ENCODE measurements at places on chromosomes 5 and 9.
A peak's percentile ranks its signal among the peaks of the same experiment; 100 is the strongest.

DNA sequence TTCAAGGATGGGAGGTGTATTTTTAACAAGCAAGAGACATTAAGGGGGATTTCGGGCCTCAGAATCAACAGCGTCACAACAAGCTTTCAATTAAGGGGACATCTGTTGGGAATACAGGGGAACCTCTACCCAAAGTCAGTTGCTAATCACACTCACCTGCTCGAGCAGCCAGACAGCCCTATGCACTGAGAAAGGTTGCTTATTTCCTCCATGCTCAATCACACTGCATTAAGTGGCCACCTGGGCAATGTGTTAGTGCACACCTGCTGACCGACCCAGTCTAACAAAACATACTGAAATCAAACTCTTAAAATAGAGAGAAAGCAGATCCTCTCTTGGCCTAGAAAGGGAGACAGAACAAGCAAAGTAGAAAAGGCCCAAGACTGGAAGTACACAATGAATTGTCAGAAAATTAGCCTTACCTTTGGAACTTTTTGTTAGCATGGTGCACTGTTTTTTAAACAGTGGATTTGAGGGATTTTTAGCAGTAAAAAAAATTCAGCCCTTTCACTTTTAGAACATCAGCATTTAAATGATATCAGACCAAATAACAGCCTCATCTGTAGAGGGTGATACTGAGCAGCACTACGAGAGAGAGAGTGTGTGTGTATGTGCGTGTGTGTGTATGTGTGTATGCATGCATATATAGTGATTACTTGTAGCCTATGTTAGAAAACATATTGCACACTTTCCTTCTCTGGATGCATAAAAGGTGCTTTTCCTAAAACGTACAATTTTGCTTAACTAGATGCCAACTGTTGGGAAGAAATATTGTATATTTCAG, 1118.6 kb upstream of the DMAC1 start:
- no peak for DNase-seq

DNA sequence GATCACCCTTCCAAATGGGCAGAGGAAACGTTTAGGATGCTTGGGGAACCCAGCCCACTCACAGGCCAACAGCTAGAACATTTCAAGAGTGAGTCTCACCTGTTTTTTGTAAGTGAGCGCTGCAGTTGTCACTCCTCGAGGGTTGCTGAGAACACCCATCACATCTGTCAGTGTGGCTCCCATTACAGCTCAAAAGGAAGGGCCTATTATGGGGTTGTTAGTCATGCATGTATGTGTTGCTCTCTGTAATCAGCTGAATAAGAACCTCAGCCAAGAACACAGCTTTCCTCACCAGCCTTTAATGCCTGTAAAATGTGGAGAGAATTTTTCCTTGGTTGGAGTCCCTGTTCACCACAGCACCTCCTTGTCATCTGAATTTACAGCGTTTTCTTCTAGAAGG, 196.3 kb upstream of the KLF4 start:
- peak; percentile 24 for DNase-seq

DNA sequence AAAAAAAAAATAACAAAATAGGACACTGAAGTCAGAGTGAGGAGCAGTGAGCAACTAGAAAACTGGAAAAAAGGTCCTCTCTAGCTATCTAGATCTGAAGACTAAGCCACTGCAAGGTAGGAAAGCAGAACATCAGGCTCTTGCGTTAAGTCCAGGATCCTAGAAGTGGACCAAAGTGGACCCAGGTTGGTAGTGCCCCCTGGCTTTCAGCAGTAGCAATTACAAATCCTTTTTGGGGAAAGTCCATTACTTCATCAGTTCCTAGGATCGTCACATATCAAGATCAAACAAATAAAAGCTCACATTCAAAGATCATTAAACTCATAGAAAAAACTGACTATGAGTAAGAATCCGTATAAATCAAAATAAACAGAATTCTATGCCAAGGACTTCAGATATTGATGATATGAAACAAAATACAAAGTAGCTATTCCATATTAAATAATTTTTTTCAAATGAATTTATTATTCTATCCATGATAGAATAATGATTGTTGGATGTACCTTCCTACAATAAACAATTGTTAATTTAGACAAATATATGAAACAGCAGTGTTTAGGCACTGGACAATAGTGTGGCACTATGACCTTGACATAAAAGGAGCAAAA, 6.5 kb upstream of the RICTOR start:
- peak; percentile 55 for DNase-seq

- DNase-seq = no peak
Observed at GRCh38 chr9:134986957-134987356, 69.2 kb upstream of the FCN1 start.

GRCh38 chr5:13932011-13932410, 12.5 kb downstream of the DNAH5 start:
- DNase-seq = no peak

GRCh38 chr5:58504766-58505165, 13.5 kb downstream of the GAPT start:
- DNase-seq = no peak

GRCh38 chr9:114025196-114025753, 52.8 kb downstream of the AMBP start:
- DNase-seq = peak; percentile 37

- DNase-seq = no peak
Observed at GRCh38 chr9:78620303-78620702, 323.4 kb downstream of the PSAT1 start.
